CD4-positive, alpha-beta T cell treated with Interleukin-12 subunit alpha and Interleukin-12 subunit beta, for 1 hour (primary cell): ENCODE measurements at places on chromosomes 4 and X.
A peak's percentile ranks its signal among the peaks of the same experiment; 100 is the strongest.

DNA sequence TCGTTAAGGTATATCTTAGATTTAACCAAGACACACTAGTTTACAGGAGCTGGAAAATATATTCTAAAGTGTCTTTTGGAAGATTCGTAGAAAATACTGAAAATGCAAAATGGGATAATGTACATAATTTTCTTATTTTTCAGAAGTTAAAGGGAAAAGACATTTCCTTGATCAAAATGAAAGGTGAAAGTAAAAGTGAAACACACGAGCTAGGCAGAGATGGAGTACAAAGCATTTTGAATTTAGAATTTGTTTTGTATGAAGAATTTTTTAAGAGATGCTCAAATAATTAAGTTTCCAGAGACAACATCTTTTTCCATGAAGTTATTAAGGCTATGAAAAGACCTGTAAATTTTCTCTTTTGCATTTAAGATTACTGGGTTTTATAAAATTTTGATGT, 2192.6 kb upstream of the AGA start:
- no peak for DNase-seq

DNA sequence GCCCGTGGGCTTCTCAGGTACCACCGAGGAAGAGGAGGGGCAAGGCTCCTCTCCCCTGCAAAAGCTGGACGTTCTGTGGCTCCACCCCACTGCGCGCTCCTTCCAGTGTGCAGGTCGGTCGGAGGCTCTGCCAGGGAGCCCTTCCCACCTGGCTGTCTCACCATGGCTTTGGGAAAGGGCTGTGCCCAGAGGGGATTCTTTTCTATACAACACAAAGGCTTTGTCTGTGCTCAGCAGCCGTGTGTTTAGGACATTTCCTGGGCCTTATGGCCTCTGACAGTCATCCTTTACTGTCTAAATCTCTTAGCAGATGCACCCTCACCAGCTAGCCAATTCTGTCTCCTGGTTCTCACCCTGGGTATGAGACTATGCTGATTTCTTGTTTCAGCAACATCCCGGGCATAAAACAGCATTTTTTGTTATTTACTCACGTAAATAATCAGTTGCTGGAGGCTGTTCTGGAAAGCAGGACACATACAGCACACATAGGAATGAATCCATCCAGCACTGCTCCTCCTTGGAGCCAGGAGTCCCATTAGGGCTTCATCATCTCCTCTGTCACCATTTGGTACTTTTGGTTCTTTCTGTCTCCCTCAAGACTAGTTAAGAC, 20.4 kb upstream of the ATXN3L start:
- no peak for DNase-seq

- no peak for DNase-seq
These were observed 357.6 kb upstream of the CPEB2 start for GRCh38 chr4:14644580-14645282.

DNA sequence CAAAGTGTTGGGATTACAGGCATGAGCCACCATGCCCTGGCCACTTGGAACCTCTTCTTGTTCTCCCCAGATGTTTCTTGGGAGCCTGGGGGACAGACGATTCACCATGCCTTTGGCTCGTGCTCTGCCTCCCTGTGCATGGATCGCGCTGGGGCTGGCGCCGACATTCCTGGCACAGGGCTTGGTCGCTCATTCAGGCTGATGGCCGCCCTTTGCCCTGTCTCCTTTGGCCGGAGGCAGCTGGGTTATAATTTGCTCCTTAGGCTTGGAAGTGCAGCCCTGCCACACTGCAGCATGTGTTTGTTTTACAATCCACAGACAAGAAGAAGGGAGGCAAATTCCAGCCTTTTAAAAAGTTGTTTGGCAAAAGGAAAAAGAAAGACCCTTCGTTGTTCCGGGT, 115.3 kb downstream of the AASDH start:
- no peak for DNase-seq

DNA sequence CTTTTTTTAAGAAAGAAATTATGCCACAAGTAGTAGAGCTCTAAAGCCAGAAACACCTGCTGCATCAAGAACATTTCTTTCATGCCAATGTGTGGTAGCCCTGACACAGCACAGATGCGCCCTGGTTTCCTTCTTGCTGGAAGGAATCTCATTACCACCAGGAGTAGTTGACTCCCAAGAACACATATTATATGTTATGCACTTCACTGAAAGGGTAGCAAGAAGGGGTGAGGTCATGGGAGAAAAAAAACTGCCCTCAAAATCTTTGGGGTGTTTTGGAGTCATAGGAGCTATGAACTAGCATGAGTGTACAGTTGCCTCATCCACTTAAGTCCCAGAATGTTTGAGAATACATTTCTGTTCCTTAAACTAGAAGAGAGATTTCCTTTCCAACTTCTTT, 185.8 kb upstream of the C1QTNF7 start:
- DNase-seq, result no peak

DNA sequence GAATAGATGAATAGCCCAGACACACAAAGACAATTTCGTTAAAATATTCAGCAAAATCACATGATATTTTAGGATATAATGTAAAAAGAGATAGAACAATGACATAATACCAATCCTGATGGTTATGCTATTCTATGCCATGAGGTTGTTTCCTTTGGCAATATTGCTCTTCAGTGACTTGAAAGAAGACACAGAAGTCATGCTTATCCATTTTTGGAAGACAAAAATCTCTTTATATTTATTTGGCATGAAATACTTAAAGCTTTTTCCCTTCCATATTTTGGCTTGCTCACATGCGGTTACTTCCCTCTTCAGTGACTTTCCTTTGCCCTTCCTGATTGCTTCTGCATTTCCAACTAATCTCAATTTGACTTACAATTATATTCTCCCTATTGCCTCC, 314.8 kb downstream of the IQCM start:
- no peak for DNase-seq

- no peak for DNase-seq
These were observed 119.7 kb downstream of the PCDH7 start for GRCh38 chr4:30839583-30840520.

- no peak for DNase-seq
These were observed 99.3 kb upstream of the PRKG2 start for GRCh38 chr4:81314196-81314896.

DNA sequence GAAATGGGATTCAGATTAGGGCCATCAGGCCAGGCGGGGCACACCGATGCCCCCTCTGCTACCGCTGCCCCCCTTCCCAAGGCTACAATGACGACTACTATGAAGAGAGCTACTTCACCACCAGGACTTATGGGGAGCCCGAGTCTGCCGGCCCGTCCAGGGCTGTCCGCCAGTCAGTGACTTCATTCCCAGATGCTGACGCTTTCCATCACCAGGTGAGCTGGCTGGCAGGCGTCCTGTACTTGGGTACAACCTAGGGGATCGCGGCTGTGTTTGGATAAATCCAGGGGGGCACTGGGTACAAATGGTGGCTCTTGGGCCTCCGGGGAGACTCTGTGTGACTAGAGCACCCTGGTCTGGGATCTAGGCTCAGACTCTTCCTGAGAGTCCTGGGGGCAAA, 1.1 kb downstream of the EMD start:
- no peak for DNase-seq

GRCh38 chrX:148448686-148449085, 51.7 kb upstream of the AFF2 start:
- no peak for DNase-seq

DNA sequence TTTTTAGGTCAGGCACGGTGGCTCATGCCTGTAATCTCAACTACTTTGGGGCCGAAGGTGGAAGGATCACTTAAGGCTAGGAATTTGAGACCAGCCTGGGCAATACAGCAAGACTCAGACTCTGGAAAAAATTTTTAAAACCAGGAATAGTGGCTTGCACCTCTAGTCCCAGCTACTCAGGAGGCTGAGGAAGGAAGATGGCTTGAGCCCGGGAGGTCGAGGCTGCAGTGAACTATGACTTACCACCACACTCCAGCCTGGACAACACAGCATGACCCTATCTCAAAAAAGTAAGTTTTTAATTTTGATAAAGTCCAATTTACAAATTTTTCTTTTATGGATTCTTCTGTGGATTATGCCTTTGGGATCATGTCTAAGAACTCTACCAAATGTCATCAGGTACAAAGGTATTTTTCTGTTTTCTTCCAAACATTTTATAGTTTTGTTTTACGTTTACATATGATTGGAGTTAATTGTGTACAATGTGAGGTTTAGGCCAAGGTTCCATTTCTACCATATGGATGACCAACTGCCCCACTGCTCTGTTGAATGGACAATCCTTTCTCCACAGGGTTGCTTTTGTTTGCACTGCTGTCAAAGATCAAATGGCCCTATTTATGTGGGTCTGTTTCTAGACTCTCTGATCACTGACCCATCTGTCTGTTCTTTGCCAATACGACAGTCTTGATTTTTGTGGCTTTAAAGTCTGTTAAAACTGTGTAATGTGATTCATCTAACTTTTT, 48.2 kb downstream of the CPLX1 start:
- DNase-seq, result no peak

- no peak for DNase-seq
These were observed 51.0 kb downstream of the SMARCA5 start for GRCh38 chr4:143564472-143564871.

DNA sequence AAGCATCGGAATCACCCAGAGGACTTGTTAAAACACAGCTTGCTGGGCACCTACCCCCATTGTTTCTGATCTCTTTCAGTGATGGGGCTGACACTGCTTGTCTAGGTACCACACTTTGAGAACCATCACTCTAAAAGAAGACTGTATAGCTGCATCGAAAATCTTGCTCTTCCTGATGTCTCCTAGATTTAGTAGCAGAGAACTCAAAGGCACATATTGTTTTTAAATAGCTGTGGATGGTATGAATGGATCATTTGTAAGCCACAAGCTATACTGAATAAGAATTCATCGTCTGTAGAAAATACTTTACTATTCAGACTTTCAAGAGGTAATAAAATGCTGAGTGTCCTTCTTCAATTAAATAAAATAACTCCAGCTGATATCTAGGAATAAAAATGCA, 405.4 kb downstream of the ANKRD50 start:
- no peak for DNase-seq

GRCh38 chr4:11348449-11349088, 80.1 kb downstream of the HS3ST1 start:
- DNase-seq, result no peak

- DNase-seq, result no peak
These were observed 544.0 kb upstream of the AMOT start for GRCh38 chrX:113384628-113385027.

GRCh38 chr4:123291329-123291728, 105.3 kb upstream of the SPRY1 start:
- no peak for DNase-seq

- no peak for DNase-seq
These were observed 216.4 kb downstream of the CHIC2 start for GRCh38 chr4:53847965-53848364.

- peak; percentile 16 for DNase-seq
These were observed 41.8 kb upstream of the HS3ST1 start for GRCh38 chr4:11470438-11471045.

GRCh38 chr4:27350161-27350560, 489.5 kb downstream of the STIM2 start:
- no peak for DNase-seq

GRCh38 chr4:184514121-184514988, 40.0 kb upstream of the IRF2 start:
- peak; percentile 19 for DNase-seq

DNA sequence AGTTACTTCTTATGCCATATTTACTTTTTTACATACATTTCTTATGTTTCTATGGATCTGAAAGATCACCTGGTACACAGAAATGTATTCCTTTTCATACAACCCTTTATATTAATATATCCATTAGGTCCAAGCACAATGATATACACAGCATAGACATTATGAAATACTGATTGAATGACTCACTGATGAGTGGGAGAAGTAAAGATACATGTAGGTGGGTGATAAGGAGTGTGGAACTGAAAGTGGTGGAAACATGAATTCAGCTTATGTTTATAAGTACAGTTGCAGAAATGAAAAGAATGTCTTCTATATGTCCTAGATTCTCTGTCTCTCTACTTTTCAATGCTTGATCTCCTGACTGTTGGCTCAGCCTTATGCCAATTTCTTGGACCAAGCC, 87.9 kb downstream of the YIPF7 start:
- DNase-seq, result no peak

GRCh38 chrX:41538707-41539106, 91.6 kb downstream of the NYX start:
- no peak for DNase-seq

DNA sequence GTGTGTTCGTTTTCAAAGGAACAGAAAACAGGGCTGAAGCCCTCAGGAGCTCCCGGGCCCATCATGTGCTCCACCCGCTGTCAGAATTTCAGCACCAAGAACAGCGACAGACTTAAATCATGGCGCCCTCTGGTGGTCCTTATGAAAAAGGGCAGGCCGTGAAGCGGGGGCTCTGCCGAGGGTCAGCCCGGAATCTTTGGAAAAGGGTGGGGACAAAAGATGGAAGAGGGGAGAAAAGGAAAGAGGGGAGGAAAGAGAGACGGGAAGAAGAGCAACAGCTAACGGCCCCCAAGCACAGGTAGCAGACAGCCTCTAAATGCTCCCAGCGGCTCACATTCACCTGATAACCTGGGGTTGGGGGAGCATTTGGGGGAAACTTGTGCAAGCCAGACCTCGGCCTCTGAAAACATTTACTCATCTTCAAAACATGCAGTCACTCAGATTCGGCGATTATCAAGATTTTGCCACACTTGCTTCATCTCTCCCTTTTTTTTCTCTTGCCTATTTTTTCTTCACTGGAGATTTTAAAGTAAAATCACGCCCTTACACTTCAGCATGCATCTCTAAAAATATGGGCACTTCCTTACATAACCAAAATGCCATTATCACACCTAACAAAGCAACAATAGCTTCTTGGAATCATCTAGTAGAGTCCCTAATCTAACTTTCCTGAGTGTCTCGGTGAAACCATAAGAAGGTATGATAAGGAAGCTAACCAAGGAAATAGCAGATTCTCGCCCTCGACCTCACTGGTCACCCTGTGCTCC, 28.1 kb upstream of the MAN2B2 start:
- peak; percentile 54 for DNase-seq

- DNase-seq, result no peak
These were observed 30.1 kb upstream of the SCOC start for GRCh38 chr4:140343303-140343702.
